ENCODE measurements at places on chromosomes 2 and 18.

DNA sequence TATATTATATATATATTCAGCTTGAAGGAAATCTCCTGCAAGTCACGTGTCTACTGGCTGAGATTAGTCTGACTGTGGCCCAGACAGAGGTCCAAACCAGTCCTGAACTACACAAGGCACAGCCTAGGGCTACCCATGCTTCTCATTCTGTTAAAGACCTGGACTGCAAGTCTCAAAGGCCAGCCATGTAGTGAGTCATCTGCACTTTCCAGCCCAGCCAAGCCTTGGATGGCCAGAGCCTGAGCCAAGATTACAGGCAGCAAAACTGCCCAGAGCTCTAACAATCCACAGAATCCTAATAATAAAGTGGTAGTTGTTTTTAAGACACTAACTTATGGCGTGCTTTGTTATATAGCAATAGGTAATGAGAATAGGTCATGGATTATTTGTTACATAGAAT, 259.6 kb downstream of the SS18 start:
- DNase-seq, result peak; percentile 71

DNA sequence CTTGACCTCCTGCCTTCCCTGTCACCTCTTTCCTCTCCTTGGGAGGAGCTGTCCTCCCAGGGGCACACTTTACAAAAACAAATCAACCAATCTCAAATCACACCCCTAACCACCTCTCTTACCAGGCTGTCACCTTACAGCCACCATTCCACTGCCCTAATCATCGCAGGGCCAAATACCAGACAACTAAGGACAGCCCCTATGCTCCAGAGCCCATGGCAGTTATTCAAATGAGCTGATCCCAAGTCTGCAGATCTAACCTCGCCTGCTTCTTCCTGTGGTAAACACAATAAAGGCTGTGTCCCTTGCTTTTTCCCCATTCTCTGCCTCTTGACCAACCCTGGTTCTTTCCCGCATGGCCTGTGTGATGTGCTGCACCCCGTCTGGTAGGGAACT, 154.2 kb upstream of the CNTNAP5 start:
- DNase-seq, result no peak

- DNase-seq, result no peak
Observed at GRCh38 chr18:2914185-2914880, 67.5 kb downstream of the EMILIN2 start.

GRCh38 chr18:59822612-59823550, 76.9 kb upstream of the PMAIP1 start:
- DNase-seq, result no peak

DNA sequence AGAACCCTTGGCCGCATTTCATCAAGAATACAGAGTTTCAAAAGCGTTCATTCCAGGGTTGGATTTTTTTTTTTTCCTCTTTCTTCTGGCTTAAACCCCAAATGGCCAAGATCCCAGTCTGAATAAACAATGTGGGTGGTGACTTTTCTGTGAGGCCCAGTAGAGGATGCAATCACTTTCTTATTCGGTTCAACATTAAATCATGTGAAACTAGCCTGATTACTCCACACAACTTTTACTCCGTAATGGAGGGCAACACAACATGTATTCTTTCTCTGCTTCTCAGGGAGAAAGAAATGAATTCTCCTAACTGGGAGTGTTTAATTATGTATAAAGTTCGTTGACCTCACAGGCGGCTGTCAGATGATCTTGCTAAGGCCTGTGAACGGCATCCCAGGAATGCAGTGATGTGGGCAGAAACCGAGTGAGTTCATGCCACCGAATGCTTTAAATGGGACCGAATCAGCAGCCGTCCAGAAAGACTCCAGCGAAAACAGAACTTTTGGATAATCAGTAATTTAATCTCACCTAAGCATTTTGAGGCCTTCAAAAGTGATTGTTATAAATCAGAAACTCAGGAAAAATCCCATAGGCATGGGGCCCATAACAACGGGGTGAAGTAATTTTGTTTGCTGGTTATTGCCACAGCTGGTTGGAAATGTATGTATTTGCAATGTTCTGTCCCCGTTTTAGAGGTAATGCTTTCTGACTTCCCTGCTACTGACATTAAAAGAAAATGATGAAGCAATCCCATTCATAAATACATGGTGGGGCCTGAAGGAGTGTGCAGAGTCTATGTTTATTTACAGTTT, 81.5 kb downstream of the BCL2 start:
- peak; percentile 86 for DNase-seq

DNA sequence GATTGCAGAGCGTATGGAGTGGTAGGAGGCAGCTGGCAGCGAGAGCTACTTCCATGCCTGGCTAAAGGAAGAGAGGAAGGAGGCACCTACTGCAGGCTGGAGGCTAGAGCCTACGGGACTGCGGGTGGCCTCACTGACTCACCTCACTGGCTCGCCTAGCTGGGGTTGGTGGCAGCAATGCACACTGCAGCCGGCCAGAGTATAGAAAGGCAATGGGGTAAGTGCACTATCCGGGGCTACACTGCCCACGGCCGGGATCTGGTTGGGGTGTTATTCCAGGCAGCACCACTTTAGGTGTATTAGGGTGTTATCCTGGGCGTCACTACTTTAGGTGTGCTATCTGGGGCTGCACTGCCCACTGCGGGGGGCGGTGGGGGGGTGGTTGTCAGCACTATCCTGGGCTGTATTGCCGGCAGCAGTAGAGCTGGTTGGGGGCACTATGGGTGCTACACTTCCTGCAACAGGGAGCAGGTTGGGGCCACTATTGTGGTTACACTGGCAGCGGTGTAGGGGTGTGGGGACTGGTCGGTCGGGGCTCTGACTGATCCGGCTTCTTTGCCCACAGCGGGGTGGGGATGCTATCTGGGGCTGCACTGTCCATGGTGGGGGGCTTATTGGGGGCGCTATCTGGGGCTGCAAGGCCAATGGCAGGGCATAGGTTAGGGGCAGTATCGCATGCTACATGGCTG, 33.3 kb upstream of the ANKRD62 start:
- DNase-seq, result no peak

DNA sequence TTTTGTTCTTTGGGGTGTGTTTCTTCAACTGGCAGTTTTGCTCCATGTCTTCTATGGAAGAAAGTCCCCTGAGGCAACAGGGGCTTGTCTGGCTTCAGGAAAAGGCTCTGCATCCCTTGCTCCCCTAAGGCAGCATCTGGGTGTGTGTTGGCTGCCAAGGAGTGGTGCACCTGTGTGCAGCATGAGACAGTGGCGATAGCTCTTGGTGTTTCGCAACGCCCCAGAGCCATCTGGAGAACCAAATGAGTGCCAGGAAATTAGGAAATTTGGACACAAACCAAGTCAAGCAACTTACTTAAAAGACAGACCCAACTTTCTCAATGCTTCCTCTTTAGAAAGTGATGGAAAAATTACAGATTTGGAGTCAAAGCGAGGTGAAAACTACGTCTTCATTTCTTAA, 1044.4 kb upstream of the CNTNAP5 start:
- DNase-seq, result peak; percentile 0

DNA sequence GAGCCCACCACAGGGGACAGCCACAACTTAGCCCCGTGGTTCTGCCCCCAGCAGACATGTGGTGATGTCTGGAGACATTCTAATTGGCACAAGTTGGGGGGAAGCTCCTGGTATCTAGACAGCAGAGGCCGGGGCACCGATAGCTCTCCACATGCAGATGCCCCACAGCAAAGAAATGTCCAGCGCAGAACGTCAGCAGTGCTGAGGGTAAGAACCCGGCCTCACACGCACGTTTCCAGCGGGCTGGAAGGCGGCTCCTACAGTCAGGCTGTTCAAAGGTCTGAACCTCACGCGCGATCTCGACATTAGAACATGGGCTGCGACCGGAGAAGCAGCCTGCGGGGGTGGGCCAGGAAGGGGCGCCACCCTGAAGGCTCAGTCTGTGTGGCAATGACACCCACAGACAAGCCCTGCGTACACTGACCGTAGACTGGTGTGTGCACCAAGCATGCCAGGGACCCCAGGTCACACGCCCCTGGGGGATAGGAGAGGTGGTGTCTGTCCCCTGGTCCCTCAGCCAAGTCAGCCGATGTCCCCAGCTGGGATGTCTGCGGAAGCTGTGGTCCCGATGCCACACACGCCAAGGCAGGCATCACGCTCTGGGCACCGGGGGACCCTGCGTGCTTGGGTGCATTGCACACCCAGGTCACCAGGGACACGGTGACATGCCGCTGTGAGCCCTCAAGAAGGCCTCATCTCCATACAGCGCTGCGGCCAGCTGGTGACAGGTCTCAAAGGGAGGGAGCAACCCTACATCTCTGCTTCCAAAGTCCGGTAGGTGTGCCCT, 66.3 kb downstream of the PARD6G start:
- no peak for DNase-seq

DNA sequence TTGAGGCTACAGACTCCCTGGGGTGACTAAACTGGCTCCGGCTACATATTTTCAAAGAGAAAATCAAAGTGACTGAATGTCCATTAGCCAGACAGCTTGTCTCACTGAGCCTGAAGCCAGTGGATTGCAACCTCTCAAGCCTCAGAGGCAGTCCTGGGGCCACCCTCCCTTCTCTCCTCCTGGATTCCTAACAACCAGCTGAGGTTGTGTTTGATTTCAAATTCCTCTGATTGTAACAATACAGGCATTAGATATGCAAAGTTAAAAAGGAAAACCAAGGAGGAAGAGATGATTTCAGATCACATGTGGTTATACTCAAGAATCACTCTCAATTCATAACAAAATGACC, 101.0 kb upstream of the LMAN1 start:
- peak; percentile 37 for DNase-seq

GRCh38 chr2:11618708-11619062, 51.3 kb downstream of the NTSR2 start:
- DNase-seq, result no peak

- no peak for DNase-seq
Observed at GRCh38 chr18:72194072-72194471, 350.1 kb downstream of the CBLN2 start.

- peak; percentile 75 for DNase-seq
Observed at GRCh38 chr18:74722237-74722636, 124.6 kb downstream of the ZNF407 start.

GRCh38 chr2:239199041-239199768, 201.6 kb downstream of the HDAC4 start:
- DNase-seq, result no peak

DNA sequence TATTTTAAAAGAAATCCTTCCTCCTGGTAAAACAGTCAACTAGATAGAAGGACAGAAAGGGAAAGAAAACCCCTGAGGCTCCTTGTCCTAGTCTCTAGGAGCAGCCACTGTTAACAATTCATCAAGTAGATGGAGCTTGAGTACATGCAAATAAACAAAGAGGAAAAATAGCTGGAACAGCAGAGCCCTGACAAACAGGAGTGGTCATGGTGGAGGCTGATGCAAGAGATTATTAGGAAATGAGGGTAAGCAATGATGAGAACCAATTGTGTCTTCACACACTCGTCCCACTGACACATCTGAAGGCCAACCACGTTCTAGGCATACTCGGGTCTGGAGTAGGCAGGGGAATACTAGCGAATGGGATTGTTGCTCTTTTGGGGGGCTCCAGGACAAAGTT, 9.2 kb downstream of the DLGAP1 start:
- DNase-seq, result no peak

DNA sequence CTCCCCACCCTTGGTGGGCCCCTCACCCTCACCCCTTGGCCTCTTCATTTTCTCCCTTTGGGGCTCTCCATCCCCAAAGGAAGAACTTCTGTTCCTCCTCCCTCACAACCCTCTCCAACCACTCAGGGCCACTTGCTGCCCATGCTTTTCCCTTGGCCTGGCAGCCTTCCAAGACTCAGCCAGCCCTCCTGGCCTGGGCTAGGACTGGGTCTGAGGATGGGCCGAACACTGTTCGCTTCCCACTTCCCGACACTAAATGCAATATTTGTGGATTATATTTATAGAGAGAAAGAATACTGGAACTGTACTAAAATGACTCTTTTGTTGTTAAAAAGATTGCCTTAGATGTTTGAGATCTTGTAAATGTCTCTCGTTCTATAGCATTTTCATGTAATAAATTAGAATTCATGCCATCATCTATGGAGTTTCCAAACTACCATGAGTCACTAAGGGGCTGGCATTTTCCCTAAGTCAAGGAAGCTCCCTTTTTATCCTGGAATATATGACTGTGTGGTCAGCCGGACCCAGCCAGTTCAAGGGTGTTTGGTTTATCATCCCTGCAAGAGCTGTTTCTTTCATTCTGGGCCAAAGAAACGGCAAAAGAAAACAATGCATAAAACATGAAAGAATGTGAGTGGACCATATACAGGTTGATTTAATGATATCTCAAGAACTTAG, 3.8 kb downstream of the CXCR2 start:
- DNase-seq, result no peak

- no peak for DNase-seq
Observed at GRCh38 chr2:34831096-34831495, 1232.0 kb upstream of the FAM98A start.

DNA sequence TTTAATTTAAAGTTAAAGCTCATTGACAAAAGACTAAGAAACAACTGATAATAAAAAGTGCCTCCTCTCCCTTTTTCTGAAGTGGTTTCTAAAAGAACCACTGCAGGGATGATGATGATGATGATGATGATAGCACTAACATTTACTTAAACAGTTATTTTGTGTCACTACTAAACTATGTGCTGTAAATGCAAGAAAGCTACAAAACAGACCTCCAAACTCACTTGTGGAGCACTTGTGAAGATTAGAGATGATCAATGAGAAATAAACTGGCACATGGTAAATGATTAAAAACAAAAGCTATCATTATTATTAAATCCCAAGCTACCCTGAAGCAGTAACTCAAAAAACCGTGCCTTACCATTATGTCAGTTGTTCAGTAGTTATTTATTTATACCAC, 88.7 kb downstream of the SLC8A1 start:
- no peak for DNase-seq

DNA sequence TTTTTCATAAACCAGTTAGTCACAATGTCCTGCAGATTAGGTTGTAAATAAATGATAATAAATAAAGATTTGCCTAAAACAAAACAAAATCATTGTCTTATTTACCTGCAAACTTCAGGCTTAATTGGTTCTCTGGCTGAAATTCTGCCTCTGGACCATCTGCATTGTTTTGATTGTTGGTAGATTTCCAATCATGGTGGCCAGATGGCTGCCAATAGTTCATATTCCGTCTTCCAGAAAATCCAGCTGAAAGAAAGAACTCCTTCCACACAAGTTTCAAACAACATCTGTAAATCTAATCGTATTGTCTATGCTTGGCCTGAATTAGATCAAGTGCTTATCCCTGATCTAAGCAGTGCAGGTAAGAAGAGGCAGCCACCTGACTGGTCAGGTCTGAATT, 771.1 kb upstream of the ZEB2 start:
- DNase-seq, result no peak
